ENCODE measurements at places on chromosomes 2 and 18.

GRCh38 chr2:62774555-62775366, 69.2 kb downstream of the EHBP1 start:
- peak; percentile 62 for DNase-seq
- H3K4me3 ChIP-seq, result no peak overlapping the region
- no peaks in the 10 kb centered on the region for H3K4me1 ChIP-seq

GRCh38 chr2:39786761-39787522, 7.9 kb upstream of the THUMPD2 start:
- no peak overlapping the region for H3K4me3 ChIP-seq
- H3K4me1 ChIP-seq, result no peaks in the 10 kb centered on the region
- H3K27ac ChIP-seq, result no peak overlapping the region
- no peaks in the 10 kb centered on the region for H3K27me3 ChIP-seq
- DNase-seq, result no peak

- no peaks in the 10 kb centered on the region for H3K4me1 ChIP-seq
- no peak for DNase-seq
- peaks cover 22% of the 10 kb centered on the region for H3K27me3 ChIP-seq
- no peaks in the 10 kb centered on the region for H3K36me3 ChIP-seq
- H3K4me3 ChIP-seq, result no peak overlapping the region
These were observed 7.5 kb upstream of the MYO3B start for GRCh38 chr2:170170281-170171040.

DNA sequence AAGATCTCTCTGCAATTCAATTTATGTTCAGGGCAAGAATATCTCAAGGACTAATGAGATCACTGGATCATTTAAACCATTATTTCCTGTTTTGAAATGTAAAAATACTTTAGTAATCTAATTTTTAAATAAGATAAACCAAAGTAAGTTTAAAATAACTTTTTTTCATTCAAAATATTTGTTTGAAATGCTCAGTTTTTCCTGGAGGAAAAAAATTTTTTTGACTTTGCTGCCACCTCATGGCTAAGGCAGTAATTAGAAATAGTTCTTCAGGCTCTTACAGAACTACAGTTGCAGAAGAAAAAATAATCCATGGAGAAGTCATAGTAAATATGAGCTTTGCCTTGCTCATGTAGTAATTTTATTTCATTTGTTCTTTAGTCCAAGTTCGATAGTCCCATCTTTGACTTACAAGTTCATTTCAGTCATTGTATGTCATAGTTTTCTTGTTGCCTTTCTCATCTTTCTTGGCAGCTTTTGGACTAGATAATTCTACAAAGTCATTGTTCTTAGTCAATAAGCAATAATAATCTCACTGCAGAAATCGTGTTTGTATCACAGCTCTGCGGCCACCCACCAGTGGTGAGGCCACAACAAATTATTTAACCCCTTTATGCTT, 127.4 kb downstream of the DPP4 start:
- no peaks in the 10 kb centered on the region for H3K4me1 ChIP-seq
- no peaks in the 10 kb centered on the region for H3K27me3 ChIP-seq
- no peaks in the 10 kb centered on the region for H3K36me3 ChIP-seq
- peak; percentile 40 for DNase-seq
- no peak overlapping the region for H3K27ac ChIP-seq
- H3K4me3 ChIP-seq, result no peak overlapping the region

DNA sequence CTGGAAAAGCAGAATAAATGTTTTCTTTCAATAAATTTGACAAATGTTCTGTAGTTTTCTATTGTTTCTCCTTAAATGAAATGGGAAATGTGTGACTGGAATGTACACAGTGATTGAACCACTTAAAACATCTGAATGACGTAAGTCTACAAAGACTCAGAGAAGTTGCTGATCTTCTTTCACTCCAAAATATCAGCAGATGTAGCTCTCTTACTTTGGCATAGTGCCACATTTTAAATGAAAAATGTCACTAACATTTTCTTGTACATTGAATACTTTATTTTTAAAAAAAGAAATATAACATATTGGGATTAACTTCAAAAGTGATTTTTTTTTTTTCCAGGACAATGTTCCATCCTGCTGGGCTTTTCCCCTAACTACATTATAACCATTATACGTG, 565.6 kb downstream of the TMEM182 start:
- H3K36me3 ChIP-seq, result no peaks in the 10 kb centered on the region
- H3K27ac ChIP-seq, result no peak overlapping the region
- H3K4me3 ChIP-seq, result no peak overlapping the region
- H3K4me1 ChIP-seq, result no peaks in the 10 kb centered on the region
- no peak for DNase-seq

DNA sequence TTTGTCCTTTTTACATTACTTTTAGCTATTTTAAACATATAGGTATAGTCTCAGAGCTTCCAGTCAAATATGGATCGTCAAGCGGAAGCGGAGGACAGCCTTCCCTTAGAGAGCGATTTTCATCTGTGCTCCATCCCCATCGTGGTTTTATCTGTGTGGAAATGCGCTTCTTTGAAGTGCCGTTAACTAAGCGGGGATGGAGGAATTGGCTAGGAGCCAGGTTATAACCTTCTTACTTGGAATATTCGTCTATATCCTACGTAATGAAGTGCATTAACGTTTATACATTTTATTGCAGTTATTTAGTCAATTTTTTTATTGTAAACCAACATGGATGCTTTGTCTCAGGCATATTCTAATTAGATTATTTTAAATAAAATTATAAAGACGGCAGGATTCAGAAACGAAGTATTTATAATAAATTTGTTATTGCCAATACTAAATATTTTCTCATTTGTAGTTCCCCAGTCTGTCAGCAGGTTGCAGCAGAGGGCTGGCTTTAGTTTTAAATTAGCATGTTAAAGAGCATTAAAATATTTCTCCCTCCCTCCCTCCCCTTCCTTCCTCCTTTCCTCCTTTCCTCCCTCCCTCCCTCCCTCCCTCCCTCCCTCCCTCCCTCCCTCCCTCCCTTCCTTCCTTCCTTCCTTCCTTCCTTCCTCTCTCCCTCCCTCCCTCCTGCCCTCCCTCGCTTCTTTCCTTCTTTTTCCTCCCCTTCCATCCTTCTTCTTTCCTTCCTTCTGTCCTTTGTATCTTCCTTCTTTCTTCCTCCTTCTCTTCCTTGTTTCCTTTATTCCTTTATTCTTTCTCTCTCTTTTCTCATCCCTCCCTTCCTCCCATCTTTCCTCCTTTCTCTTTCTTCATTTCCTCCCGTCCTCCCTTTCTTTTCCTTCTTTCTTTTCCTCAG, 80.6 kb upstream of the DOCK10 start:
- H3K36me3 ChIP-seq, result no peaks in the 10 kb centered on the region
- H3K27me3 ChIP-seq, result no peaks in the 10 kb centered on the region
- no peaks in the 10 kb centered on the region for H3K4me1 ChIP-seq
- DNase-seq, result peak; percentile 29
- H3K4me3 ChIP-seq, result no peak overlapping the region

GRCh38 chr18:7383002-7383980, 152.4 kb downstream of the LRRC30 start:
- no peak overlapping the region for H3K4me3 ChIP-seq
- no peaks in the 10 kb centered on the region for H3K27me3 ChIP-seq
- no peak for DNase-seq

- peaks cover 4% of the 10 kb centered on the region for H3K4me1 ChIP-seq
- no peaks in the 10 kb centered on the region for H3K36me3 ChIP-seq
- no peak overlapping the region for H3K4me3 ChIP-seq
These were observed 38.1 kb downstream of the LDLRAD4 start for GRCh38 chr18:13256444-13257305.

DNA sequence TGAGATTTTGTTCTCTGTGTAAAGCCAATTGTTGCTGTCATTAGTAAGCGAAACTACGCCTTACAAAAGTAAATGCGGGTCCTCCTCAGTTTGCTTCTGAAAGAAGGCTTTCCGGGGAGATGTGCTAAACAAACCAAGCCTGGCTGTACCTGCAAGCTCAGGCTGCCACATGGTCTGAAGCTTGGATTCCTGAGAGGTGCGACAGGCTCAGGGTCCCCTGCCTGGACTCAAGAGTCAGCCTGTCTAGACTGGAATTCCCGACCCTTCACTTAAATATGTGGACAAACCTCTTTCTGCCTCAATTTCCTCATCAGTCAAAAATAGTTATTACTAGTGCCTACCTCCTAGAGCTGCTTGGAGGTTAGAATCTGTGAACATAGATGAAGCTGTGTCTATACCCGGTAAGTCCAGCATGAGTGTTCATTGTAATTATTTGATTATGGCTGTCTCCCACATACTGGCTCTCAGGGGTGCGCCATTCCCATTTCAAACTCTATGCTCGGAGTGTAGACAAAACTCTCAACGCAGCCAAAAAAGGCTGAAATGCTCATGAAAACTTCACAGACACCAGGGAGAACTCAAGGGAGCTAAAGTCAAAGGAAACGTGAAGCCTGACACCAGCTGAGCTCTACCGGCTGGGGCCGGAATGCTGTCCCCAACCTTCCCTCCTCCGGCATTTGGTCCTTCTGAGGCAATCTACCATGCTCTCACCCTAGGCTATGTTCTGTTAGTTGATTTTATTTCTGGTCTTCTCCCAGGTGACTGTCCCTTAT, 31.4 kb downstream of the SOWAHC start:
- H3K4me3 ChIP-seq, result no peak overlapping the region
- no peak for DNase-seq
- peaks cover 9% of the 10 kb centered on the region for H3K4me1 ChIP-seq
- no peaks in the 10 kb centered on the region for H3K36me3 ChIP-seq

GRCh38 chr18:48390641-48391040, 18.5 kb downstream of the ZBTB7C start:
- H3K27me3 ChIP-seq, result no peaks in the 10 kb centered on the region
- no peak for DNase-seq
- no peaks in the 10 kb centered on the region for H3K4me1 ChIP-seq

DNA sequence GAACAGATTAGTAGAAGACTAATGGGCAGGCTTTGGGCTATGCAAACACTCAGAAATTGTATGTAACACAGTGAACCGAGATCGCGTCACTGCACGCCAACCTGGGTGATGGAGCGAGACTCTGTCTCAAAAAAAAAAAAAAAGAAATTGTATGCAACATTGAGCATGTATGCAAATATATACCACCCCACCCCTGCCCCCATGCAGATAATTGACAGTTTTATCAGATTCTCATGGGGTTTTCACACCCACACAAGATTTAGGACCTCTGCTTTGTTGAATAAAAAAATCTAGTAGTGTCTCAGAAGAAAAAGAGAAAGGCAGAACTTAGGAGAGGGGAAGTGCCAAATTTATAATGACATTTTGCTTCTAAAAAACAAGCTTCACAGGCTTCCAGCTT, 131.6 kb upstream of the FN1 start:
- H3K36me3 ChIP-seq, result no peaks in the 10 kb centered on the region
- no peak overlapping the region for H3K27ac ChIP-seq
- H3K4me3 ChIP-seq, result no peak overlapping the region
- no peak for DNase-seq

DNA sequence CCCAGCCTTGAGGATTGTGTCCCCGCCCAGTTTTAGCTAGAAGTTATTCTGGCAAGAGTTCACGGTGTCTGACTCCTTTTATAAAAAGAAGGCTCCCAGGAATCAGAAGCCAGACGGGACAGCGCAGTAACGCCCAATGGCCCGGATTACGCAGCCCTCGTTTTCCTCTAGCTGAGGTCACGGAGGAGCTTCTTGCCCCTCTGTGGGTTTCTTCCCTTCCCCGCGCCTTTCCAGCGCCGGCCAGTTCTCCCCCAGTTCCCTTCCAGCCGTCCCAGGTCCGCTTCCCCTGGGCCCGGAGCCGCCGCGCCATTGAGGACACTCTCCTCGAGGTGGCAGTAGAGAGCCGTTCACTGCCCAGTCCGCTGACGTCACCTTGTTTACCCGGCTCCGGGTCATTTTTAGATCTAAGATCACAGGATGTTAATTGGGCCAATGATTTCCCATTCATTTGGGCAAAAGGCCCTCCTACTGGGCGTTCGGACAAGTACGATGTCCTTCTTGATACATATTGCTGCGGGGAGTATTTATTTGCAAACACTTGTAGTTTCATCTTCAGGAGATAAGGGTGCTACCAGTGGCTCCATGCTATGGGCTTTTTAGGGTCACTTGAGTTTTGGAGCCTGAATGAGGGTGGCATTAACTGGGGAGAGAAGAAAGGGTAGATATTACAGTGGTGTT, 81.5 kb upstream of the PPM1B start:
- no peak overlapping the region for H3K27ac ChIP-seq
- peak; percentile 89 for DNase-seq
- no peaks in the 10 kb centered on the region for H3K36me3 ChIP-seq
- no peaks in the 10 kb centered on the region for H3K4me1 ChIP-seq

- H3K27me3 ChIP-seq, result peaks cover 83% of the 10 kb centered on the region
- no peak for DNase-seq
- no peak overlapping the region for H3K27ac ChIP-seq
- no peak overlapping the region for H3K4me3 ChIP-seq
- H3K36me3 ChIP-seq, result no peaks in the 10 kb centered on the region
These were observed 374.4 kb downstream of the MTX2 start for GRCh38 chr2:176643646-176644045.

GRCh38 chr2:47195148-47195547, 40.0 kb upstream of the STPG4 start:
- no peaks in the 10 kb centered on the region for H3K36me3 ChIP-seq
- no peaks in the 10 kb centered on the region for H3K27me3 ChIP-seq
- H3K4me3 ChIP-seq, result no peak overlapping the region
- DNase-seq, result no peak

GRCh38 chr2:239275044-239275685, 125.7 kb downstream of the HDAC4 start:
- H3K4me1 ChIP-seq, result peaks cover 15% of the 10 kb centered on the region
- no peak overlapping the region for H3K4me3 ChIP-seq

- peak overlapping the region; percentile 88 for H3K4me3 ChIP-seq
- DNase-seq, result no peak
- peaks cover 5% of the 10 kb centered on the region for H3K4me1 ChIP-seq
- no peaks in the 10 kb centered on the region for H3K27me3 ChIP-seq
These were observed 905 bp downstream of the TTLL4 start for GRCh38 chr2:218711550-218711929.

- no peaks in the 10 kb centered on the region for H3K4me1 ChIP-seq
- no peak overlapping the region for H3K27ac ChIP-seq
- no peak overlapping the region for H3K4me3 ChIP-seq
- DNase-seq, result no peak
- no peaks in the 10 kb centered on the region for H3K27me3 ChIP-seq
These were observed 1615.2 kb upstream of the ACVR2A start for GRCh38 chr2:146229508-146230155.

- DNase-seq, result no peak
- H3K36me3 ChIP-seq, result no peaks in the 10 kb centered on the region
- H3K4me1 ChIP-seq, result peaks cover 10% of the 10 kb centered on the region
- H3K4me3 ChIP-seq, result no peak overlapping the region
These were observed 12.0 kb downstream of the DYSF start for GRCh38 chr2:71465356-71465755.

DNA sequence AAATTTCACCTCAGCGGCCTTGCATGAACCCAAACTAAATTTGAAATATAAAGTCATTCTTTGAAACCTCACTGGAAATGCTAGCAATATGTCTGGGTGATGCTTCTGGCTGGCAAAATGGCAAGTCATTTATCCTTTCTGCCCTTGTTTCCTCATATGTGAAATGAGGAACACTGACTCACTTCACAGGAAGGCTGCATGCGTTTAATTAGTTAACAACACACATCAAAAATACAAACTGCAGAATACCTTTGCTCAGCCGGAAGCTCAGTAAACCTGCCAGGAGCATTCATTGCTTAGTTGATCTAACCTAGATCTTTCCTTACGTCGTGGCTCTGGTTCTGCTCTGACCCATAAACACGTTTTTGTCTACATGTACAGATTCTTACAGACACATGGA, 214.2 kb upstream of the ACVR2A start:
- H3K27me3 ChIP-seq, result no peaks in the 10 kb centered on the region
- H3K27ac ChIP-seq, result no peak overlapping the region
- H3K36me3 ChIP-seq, result no peaks in the 10 kb centered on the region
- no peak for DNase-seq
